ENCODE measurements at places on chromosomes 16 and 17. TPM values are rescaled to one million over a fixed set of nuclear protein-coding genes. Genes with fewer than 3 reads are reported as not detected.

Gene BCO1
- not detected for total RNA-seq

Gene USP10
- 105 TPM for total RNA-seq

- DNase-seq, result no peak
These were observed 33.1 kb upstream of the DDX52 start for GRCh38 chr17:37676115-37676925.

DNA sequence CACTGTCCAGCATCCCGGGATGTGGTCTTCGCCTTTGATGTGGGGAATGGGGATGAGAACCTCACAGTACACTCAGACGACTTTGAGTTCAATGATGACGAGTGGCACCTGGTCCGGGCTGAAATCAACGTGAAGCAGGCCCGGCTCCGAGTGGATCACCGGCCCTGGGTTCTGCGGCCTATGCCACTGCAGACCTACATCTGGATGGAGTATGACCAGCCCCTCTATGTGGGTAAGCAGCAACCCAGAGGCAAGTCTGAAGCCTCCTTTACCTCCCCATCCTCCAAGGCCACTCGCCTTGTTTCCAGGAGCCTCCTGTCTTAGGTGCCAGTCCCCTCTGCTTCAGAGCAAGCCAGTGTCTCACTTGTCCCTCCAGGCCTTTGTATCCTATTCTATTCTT, 10.2 kb downstream of the CNTNAP1 start:
- no peak for DNase-seq

Gene OTOA
- total RNA-seq, result not detected

DNA sequence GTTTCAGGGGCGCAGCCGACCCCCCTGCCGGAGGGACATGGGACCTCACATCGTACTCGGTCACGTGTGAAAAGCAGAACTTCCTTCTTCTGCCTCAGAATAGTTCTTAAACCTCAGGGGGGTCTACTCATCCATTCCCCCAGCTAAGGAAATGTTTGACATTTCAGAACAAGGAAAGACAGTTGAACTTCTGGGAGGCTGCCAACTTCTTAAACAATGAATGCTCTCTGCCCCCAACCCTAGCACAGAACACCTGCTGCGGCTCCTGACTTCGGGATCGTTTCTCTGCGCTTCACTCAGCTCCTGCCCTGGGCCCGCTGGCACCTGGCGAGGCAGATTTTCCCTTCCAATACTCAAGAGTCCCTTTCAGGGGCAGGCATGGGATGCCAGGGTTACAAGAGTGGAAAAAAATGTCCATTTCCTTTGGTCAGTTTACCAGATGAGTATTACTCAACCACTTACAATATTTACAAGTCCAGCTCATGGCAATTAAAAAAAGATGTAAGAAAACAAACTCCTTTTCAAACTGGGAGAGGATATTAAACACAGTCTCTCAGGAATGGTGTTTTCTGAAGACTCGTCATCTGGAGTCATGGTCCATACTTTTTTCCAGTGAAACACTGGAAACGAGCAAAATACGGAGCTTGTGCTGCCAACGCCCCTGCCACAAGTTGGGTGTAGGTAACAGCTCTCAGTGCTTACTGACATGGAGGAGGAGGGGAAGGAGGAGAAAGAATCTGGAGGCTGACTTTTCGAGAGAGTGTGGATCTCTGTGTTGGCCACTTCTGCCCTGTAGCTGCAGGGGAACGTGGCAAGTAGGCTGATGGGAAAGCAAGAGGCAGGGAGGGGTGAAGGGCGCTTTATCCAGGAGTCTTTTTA, 235.7 kb downstream of the NTN1 start:
- DNase-seq, result no peak

GRCh38 chr17:73007407-73007806, 85.1 kb downstream of the SLC39A11 start:
- no peak for DNase-seq

- DNase-seq, result no peak
These were observed 3.6 kb downstream of the NRN1L start for GRCh38 chr16:67888331-67888730.

GRCh38 chr17:76088868-76089576, 10.0 kb downstream of the ZACN start:
- no peak for DNase-seq

GRCh38 chr17:76240461-76241203, at the start of gene RNF157:
Gene RNF157, minus strand, starts transcription at chr17:76240493. Its CDS starts 253 bp downstream, at chr17:76240240.
- DNase-seq, result peak; percentile 69

GRCh38 chr17:47726796-47727703, 6.0 kb upstream of the TBX21 start:
- no peak for DNase-seq

DNA sequence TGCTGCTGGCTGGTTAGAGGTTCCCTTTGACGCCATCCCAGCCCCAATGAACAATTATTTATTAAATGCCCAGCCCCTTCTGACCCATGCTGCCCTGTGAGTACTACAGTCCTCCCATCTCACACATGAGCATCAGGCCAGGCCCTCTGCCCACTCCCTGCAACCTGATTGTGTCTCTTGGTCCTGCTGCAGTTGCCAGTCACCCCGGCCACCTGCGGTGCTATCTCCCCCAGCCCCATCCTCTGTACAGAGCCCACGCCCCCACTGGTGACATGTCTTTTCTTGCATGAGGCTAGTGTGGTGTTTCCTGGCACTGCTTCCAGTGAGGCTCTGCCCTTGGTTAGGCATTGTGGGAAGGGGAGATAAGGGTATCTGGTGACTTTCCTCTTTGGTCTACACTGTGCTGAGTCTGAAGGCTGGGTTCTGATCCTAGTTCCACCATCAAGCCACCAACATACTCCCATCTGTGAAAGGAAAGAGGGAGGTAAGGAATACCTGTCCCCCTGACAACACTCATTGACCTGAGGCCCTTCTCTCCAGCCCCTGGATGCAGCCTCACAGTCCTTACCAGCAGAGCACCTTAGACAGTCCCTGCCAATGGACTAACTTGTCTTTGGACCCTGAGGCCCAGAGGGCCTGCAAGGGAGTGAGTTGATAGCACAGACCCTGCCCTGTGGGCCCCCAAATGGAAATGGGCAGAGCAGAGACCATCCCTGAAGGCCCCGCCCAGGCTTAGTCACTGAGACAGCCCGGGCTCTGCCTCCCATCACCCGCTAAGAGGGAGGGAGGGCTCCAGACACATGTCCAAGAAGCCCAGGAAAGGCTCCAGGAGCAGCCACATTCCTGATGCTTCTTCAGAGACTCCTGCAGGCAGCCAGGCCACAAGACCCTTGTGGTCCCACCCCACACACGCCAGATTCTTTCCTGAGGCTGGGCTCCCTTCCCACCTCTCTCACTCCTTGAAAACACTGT, 11.3 kb downstream of the CX3CL1 start:
- DNase-seq, result no peak

GRCh38 chr16:17972460-17972943, 364.0 kb downstream of the NPIPA8 start:
- no peak for DNase-seq

- peak; percentile 42 for DNase-seq
These were observed 9.9 kb downstream of the CYGB start for GRCh38 chr17:76527430-76528111.

- no peak for DNase-seq
These were observed 18.5 kb upstream of the PITPNA start for GRCh38 chr17:1580979-1581676.

Gene ALDH3A1
- 0.14 TPM for total RNA-seq

- no peak for DNase-seq
These were observed 28.7 kb upstream of the CRISPLD2 start for GRCh38 chr16:84791088-84791487.

- DNase-seq, result peak; percentile 91
These were observed 17.2 kb upstream of the NUDT16L1 start for GRCh38 chr16:4675864-4676786.

DNA sequence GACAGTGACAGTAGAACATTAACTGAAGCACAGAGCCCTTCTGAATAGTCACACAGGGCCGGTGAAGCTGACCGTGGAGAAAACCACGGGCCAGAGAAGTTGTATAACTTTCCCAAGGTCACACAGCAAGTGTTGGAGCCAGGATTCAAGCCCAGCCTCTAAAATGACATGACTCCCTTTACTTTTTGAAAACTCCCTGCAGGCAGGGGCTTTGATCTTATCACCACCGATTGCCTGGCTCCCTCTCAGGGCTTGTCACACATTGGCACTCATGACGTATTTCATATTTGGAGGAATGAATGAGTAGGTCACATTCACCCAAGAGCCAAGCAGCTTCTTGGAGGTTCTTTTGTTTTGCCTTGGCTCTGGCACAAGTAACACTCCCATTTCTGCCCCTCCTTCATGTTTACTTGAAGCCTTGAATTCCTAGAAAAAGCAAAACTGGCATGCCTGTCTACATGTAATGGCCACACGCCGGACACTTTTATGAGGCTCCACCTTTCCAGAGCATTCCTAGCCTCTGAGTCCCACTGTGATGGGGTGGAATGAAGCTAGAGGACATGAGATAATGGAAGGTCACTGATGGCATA, 13.3 kb upstream of the RBBP6 start:
- DNase-seq, result no peak

DNA sequence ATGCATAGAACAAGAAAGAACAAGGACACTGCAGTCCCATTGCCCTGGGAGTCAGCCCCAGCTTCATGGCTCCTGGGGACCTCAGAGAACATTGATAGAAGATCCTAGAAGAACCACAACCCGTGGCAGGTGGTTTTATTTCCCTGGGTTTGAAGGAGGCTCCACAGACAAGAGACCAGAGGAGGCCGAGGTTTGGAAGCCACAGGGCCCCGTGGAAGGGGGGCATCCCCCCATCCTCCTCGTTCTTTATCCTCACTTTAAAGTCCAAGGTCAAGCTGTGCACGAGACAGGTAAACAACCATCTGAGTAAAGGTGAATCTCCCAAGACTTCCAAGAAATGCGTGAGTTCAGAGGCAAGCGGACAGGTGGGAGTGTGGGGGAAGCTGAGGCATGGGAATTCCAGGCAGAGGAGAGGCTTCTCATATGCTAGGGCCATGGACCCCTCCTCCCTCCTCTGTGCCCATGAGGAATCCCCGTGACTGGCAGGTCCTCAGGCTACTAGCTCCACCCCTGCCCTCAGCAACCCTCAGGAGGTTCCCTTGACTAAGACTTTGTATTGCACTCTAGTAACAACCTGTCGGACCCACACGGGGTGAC, 849 bp upstream of the SULT1A1 start:
- no peak for DNase-seq

GRCh38 chr16:66036793-66037715, 329.4 kb upstream of the CDH5 start:
- DNase-seq, result no peak

Gene SLC22A31
- 0.45 TPM for total RNA-seq

- peak; percentile 96 for DNase-seq
These were observed 10.5 kb downstream of the DOK4 start for GRCh38 chr16:57475711-57476339.
